ENCODE measurements at places on chromosomes 1 and 21.

GRCh38 chr1:182141040-182141439 lies 79.5 kb upstream of the ZNF648 start:
- DNase-seq = no peak

DNA sequence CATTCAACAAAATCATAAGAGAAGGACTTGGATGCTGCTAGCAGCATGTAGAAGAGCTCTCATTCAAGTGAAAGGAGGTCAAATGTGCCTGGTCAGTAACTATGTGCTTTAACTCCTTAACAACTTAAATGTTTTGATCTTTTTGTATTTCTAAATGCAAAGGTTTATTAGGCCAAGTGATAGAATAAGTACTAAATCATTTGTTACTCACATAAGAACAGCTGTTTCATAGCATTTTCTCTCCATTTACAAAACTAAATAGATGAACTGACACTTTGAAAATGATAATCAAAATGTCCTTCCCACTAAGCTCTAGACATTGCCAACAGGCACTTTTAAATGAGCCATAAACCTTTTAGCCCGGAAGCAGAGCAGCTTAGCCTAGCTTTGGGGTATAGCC lies 254.3 kb upstream of the PRMT6 start:
- DNase-seq = no peak

DNA sequence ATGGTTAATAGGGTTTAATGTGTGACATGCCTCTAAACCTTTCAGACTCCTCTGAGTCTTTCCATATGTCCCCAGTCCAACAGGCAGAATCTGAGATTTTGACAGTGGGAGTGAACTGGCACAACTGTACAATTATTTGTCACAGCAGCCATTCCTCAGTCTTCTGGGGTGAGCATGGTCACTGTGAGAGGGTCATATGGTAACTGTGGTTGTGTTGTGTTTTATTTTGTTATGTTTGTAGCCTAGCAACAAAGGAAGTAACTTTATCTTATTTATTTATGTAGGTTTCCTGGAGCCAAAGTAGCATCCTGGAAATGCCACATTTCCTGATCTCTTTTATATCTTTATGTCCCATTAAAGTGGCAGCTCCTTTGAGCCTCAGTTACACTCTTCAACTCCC lies 1067.9 kb downstream of the TTLL7 start:
- DNase-seq = no peak

DNA sequence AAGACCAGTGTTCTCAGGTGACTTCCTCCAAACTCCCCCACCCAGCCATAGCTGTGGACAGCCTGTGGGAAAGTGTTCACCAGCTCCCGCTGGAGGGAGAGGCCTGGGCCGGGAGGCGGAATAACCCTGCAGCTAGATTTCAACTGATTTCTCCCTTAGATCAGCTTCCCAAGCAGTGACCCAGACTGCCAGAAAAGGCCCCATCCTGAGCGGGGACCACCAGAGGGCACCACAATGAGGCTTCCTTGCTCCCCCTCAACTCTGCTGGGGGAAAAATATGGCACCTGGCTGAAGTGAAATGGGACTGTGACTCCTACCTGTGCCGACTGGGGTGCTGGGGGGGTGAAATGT lies 50.8 kb downstream of the RHBG start:
- DNase-seq = peak; percentile 11

- DNase-seq = no peak
Measured at GRCh38 chr1:24516506-24516905, 13.9 kb downstream of the RCAN3 start.

GRCh38 chr1:223712850-223713474 lies 623 bp downstream of the CAPN2 start:
- peak; percentile 31 for DNase-seq

DNA sequence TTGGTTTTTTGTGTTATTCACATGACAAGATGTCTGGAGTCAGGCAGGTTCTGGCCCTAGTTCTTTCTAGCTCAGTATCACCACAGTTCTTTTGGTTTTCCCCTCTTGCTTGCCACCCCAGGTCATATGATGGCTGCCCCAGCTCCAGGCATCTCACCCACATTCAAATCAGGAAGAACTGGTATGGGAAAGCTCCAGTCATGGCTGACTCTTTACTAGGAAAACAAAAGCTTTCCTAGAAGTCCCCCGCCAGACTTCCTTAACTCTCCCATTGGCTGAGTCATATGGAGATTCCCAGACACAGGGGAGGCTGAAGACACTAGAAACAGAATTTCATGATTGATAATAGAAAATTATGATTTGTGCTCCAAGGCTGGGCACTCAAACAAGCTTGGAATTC lies 22.1 kb upstream of the EYA3 start:
- no peak for DNase-seq

GRCh38 chr1:26585471-26585870 lies 55.9 kb downstream of the RPS6KA1 start:
- DNase-seq = no peak

DNA sequence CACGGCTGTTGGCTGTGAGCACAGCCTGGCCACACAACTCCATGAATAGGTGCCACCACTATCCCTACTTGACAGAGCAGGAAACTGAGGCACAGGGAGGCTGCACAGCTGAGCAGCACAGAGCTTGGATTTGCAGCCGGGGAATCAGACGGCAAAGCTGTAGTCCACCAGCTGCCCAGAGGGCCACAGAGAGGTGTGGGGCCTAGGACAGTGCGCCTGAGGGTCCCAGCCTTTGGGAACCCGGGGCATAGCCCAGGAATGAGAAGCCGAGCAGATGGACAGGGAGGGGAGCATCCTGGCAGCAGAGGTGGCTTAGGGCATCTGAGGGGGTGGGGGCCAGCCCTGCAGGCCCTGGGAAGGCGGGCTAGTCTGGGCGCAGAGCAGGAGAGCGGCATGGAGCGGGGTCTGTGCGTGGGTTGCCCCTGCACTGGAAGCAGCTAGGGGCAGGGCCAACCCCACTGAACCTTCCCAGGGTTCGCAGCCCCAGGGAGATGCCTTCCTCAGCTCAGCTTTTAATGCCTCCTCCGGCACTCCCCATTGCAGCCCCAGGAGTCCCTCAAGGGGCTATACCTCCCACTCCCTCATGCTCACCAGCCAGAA lies 46.2 kb upstream of the COL18A1 start:
- no peak for DNase-seq

GRCh38 chr1:58874342-58874741 lies 90.5 kb upstream of the JUN start:
- DNase-seq = no peak

DNA sequence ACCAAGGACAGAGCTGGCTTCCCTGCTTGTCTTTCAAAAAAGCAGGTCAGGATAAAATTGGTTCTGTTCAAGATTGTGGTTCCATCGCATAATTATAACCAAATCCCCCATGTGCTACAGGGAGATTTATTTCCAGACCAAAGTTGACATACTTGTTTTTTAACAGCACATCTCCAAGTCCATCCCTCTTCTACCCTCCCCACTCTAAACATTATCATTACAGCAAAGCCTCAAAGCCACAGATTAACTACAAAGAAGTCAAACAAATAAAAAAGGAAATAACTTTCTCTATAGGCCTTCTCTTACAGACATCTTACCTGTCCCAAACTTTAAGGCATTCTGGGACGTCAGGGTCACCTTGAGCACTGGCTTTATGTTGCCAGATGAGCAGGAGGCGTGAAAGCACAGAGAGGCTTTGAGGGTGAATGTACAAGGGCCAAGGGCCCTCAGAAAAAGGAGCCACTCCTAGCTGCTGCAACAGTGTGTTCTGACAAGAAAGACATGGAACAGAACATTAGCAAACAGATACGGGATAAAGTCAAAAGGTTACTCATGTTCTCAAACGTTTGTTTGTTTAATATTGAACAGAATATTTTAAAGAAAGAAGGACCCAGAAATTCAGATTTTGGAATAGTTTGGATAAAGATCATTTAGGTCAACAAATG lies 31.2 kb downstream of the UBR4 start:
- no peak for DNase-seq

DNA sequence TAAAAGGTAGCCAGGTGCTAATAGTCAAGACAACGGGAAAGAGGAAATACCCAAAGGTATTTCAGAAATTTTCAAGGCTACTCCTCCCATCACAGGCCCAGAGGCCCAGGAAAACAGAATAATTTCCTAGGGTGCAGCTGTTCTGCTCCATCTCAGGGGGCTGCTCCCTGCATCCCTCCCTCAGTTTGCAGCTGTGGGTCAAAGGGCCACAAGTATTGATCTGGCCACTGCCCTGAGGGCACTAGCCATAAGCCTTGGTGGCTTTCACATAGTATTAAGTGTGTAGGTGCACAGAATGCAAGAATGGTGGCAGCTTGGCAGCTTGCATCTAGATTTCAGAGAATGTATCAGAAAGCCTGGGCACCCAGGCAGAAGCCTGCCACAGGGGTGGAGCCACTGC lies 179.5 kb downstream of the TTLL7 start:
- no peak for DNase-seq

DNA sequence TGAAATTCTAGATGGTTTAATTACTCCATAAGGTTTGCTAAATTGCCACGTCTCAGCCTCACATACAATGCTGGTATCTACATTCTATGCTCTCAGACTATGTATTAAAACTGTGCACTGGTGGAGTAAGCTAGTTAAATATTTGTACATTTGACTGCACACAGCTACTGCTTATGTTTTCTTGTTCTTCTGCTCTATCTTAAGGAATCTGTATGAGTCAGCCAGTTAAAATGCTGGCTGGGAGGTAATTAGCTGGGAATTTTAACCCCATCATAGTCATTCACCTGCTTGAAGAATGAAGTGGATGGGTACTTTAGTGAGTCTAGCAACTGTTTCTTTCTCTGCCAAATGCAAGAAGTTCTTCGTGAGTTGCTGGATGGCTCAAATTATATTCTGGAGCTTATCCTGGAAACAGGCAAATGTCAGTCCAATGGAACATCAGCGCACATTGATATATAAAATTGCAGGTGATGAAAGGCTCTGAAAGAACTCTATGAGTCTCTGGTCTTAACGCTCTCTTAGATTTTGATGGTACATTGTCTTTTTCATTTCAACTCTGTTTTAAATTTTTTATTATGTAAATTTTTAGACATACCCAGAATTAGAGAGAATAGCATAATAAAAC lies 83.4 kb downstream of the BACH1 start:
- no peak for DNase-seq

GRCh38 chr1:46643368-46643775 lies 24.8 kb downstream of the ATPAF1 start:
- DNase-seq = no peak

- no peak for DNase-seq
Measured at GRCh38 chr1:186473047-186473446, 12.1 kb upstream of the PDC start.

DNA sequence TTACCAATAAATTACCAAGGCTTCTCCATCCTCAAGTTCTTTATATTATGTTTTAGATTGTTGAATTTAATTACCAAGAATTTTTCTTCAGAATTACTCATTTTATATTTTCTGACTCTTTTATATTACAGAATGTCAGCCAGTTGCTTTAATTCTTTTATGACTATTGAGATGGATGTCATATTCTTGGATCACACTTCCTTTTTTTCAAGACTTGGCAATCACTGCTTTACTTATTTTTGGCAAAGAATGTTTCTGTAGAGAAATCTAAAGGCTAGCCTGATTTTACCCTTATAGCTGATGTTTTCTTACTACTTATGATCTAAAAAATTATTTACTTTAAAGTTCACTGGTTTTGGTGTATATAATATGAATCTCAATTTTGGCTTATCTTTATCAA lies 721.1 kb upstream of the TMPRSS15 start:
- no peak for DNase-seq

GRCh38 chr21:33246506-33246905 lies 16.8 kb downstream of the IFNAR2 start:
- DNase-seq = no peak

DNA sequence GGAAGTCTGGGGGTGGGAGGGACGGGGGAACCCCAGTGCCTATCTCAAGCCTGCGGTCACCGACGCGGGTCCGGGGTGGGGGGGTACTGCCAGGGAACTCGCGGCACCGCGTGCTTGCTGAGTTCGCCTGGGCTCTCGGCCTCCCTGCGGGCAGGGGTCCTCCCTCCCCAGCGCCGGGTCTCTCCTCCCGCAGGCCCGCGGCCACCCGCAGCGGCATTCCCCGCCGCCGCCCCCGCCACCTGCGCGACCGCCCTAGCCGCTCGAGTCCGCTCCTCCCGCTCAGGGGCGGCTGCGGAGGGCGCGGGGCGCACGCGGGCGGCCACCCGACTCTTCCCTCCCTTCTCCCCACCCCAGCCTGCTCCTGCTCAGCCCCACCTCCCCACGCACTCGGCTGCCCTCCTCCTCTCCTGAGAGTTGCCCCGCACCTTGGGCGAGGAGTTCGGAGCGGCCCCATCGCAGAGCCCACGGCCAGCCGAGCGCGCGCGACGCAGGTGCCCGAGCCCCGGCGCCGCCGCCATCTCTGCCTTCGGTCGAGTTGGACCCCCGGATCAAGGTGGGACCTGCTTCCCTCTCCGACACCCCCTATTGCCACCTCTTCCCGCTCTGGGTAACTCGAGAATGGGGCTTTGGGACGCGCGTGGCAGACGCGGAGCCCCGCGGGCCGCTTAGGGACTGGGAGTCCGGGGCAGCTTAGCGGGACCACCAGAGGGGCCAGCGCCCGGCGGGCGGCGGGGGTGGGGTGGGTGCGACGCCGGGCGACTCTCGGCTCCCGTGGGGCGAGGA lies 105.0 kb downstream of the LEPR start:
- no peak for DNase-seq

DNA sequence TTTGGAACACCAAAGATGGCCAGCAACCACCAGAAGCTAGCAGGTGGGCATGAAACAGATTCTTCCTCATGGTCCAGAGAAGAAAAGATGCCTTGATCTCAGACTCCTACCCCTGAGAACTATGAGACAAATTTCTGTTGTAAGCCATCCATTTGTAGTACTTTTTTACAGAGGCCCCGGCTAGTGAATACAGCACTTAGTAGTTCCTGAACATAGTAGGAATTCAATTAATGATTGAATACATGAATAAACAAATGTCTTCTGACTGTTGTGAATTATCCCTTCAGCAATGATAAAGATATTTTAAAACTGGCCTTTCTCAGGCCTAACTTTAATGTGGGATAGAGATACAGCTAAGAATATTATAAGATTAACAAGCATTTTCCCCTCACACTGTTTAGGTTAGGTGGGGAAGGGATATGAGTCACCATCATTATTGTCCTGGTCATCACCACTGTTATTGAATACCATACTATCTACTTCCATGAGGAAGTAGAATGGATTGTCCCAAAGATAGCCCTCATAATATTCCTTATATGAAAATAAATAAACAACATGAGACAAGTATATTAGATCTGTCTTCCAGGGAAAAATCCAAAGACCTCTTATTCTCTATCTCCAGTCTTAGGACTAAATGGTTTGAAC lies 51.4 kb downstream of the ADCY10 start:
- DNase-seq = no peak

DNA sequence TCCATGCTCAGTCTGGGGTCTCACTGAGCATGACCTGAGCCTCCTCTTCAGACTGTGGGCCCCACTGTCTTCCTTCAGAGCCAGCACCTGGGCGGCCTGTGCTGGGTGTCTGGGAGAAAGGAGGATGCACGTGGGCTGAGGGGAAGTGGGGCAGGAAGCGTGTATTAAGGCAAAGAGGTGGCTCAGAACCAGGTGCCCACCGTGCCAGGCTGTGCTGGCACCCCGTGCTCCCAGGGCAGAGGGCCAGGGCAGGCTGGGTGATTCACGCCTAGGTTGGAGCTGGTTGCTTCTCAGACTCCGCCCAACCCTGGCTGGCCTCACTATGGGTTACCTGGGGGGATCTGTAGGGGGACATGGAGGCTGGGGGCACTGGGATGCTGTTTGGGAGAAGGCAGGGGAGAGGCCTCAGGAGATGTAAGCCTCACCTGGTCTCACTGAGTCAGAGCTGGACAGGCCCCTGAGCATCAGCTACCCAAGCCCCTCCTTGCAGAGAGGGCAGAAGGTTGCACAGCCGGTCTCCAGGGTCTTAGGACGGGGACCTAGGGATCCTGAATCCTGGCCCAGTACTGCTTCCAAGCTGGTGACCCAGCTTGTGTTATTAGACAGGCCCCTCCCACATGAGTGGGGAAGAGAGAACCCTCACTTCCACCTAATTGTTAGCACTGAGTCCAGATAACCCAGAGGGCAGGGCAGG lies 18.6 kb upstream of the PADI1 start:
- no peak for DNase-seq

Data from activated effector memory CD4-positive, alpha-beta T cell treated with Interleukin-2 at 50 U/mL for 16 hours (primary cell).